ENCODE measurements at places on chromosomes 16 and 17.

DNA sequence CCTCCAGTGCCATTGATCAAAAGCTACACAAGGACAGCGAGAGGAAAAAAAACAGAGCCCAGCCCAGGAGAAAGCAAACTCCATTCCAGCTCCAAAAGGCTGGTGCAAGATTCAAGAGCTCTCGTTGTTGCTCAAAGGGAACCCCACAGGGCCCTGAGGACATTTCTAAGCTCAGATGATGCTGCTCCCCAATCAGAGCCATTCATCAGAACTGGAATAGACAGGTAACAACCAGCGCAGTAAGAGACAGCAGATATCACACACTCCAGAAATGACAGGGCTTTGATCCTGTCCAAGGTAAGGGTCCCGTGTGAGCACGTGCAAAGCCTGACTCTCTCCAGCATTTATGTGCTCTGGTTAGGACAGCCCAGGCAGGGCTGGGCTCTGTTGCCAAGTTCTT, 20.1 kb downstream of the PMP22 start:
- DNase-seq: no peak

GRCh38 chr17:82696259-82696658, 2.2 kb downstream of the RAB40B start:
- no peak for DNase-seq

GRCh38 chr17:45406107-45406506, 26.6 kb downstream of the ARHGAP27 start:
- DNase-seq: no peak

- no peak for DNase-seq
Observed at GRCh38 chr16:23504076-23504452, 6.2 kb downstream of the GGA2 start.

- DNase-seq: no peak
Observed at GRCh38 chr17:33421933-33422332, 128.8 kb upstream of the ASIC2 start.

GRCh38 chr17:17763734-17764133, 73.1 kb downstream of the SREBF1 start:
- no peak for DNase-seq

DNA sequence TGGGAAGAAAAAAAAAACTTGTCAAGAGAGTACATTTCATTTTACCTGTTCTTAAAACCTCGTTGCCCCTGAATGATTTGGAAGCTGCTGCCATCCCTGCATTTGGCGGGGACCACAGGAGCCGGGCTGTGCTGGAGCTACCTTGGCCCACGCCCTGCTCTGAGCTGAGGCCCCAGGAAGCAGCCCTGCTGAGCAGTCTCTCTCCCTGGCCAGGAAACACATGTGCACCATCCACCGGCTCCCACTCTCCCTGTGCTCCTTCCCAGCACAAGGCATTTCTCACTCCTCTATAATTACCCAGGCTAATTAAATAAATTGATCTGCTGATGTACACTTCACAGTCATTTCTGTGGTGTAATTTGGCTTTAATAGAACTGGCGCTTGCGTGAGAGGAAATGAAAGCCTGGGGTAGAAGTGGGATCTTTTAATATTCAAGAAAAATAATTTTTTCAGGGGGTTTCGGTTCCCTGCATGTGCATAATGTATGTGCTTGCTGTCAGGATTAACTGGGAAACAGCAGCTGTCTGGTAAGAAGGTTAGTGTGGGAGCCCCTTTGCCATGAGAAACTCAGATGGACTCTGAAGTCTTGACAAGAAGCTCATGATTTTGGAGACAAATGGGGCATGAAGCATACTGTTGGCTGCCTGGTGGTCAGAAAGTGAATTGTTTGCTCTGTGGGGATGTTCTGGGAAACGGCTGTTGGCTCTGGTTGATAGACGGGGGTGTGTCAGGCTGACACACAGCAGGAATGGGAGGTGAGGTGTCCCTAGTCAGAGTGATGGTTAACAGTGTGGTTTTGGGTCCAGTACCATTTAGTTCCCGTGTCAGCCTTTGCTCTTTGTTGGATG, 252.3 kb upstream of the EEF2KMT start:
- no peak for DNase-seq
